Upper lobe of right lung (tissue), 1 donor: ENCODE measurements at places on chromosomes 3 and 15. TPM values are rescaled to one million over a fixed set of nuclear protein-coding genes. Genes with fewer than 3 reads are reported as not detected.

DNA sequence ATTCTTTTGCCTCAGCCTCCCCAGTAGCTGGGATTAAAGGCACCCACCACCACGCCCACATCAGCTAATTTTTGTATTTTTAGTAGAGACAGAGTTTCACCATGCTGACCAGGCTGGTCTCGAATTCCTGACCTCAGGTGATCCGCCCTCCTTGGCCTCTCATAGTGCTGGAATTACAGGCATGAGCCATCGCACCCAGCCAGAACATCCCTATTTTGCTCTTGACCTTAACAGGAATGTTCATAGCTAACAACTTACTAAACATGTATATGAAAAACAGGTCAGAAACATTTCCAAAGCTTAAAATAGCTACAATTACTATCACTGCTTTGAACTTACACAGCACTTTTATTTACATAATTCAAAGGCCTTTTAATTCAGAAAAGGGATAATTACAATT lies 33.7 kb downstream of the UQCC5 start:
- no peaks in the 10 kb centered on the region for H3K27me3 ChIP-seq
- no peak overlapping the region for H3K4me3 ChIP-seq
- no peak for DNase-seq
- peaks cover 35% of the 10 kb centered on the region for H3K36me3 ChIP-seq
- no peak overlapping the region for H3K27ac ChIP-seq

The ATP13A5 gene
- 2.0 TPM for total RNA-seq

- H3K36me3 ChIP-seq = no peaks in the 10 kb centered on the region
- H3K4me1 ChIP-seq = peaks cover 7% of the 10 kb centered on the region
- no peak overlapping the region for H3K27ac ChIP-seq
- no peak overlapping the region for H3K4me3 ChIP-seq
- DNase-seq = no peak
These were observed 364.5 kb upstream of the ICE2 start for GRCh38 chr15:60843482-60843881.

GRCh38 chr15:36024031-36024688 lies 478.2 kb upstream of the DPH6 start:
- no peak overlapping the region for H3K27ac ChIP-seq
- no peak overlapping the region for H3K4me3 ChIP-seq
- no peaks in the 10 kb centered on the region for H3K27me3 ChIP-seq
- no peak for DNase-seq
- no peaks in the 10 kb centered on the region for H3K4me1 ChIP-seq
- no peaks in the 10 kb centered on the region for H3K36me3 ChIP-seq

The PTX3 gene
- 7.2 TPM for total RNA-seq

- no peak overlapping the region for H3K27ac ChIP-seq
- no peaks in the 10 kb centered on the region for H3K27me3 ChIP-seq
- no peak overlapping the region for H3K4me3 ChIP-seq
- H3K36me3 ChIP-seq = no peaks in the 10 kb centered on the region
These were observed 1028.1 kb downstream of the NTRK3 start for GRCh38 chr15:87228460-87228859.

DNA sequence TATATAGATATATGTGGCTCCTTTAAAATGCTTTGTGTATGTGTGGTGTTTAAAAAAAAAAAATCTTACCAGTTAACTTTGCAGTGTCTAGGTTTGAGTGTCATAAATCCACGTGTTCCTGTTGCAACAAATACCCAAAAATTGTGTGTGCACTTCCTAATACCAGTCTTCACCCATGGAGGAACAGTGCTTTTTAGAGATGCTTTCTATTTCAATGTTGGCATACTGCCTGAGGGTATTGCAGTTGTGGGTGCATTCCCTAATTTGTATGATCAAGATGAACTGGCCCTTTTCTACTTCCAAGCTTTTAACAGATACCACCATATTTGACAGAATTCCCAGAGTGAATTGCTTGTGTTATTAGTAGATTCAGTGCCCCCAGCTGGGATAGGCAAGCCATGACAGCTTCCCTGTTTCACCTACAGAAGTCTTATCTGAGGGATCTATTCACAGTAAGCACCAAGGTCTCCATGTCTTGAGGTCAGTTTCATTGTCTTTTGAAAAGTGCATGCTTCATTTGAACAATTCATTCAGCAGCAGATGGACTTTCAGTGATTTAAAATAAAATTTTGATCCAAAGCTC lies 68.9 kb upstream of the GOLGA6B start:
- peaks cover 53% of the 10 kb centered on the region for H3K36me3 ChIP-seq
- no peak overlapping the region for H3K27ac ChIP-seq
- no peaks in the 10 kb centered on the region for H3K4me1 ChIP-seq

The MESD gene
- total RNA-seq = 26.7 TPM

The GLDN gene
- 21.8 TPM for total RNA-seq

The ALPK3 gene
- 21.0 TPM for total RNA-seq

The LRRC2 gene
- 2.9 TPM for total RNA-seq

DNA sequence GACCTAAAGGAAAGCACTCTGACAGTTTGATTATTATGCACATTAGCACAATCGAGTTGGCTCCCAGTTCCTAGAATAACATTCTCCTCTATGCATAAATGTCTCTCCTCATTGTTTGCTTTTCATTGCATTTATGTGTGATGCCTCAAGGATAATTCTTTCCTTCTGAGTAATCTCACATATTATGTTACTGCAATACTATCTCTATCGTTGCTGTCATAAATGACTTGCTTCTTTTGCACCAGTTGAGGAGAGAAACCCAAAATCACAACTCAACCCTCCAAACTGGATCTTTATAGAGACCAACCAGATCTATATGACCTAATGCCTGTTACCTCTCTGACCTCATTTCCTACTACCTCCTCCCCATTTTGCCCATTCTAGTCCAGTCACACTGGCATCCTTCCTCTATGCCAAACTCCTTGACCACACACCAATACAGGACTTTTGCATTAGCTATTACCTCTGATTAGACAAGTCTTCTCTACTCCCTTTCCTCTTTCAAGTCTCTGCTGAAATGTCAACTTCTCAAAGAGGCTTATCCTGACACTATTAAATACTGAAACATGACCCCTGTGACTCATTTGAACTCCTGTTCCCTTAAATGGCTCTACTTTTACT lies 1026.0 kb downstream of the TUSC7 start:
- H3K36me3 ChIP-seq = no peaks in the 10 kb centered on the region
- H3K4me1 ChIP-seq = no peaks in the 10 kb centered on the region
- no peaks in the 10 kb centered on the region for H3K27me3 ChIP-seq
- DNase-seq = no peak
- H3K4me3 ChIP-seq = no peak overlapping the region
- no peak overlapping the region for H3K27ac ChIP-seq

- H3K27me3 ChIP-seq = no peaks in the 10 kb centered on the region
- no peaks in the 10 kb centered on the region for H3K36me3 ChIP-seq
- no peak for DNase-seq
- no peaks in the 10 kb centered on the region for H3K4me1 ChIP-seq
These were observed 90.5 kb upstream of the PLCL2 start for GRCh38 chr3:16794257-16794656.

DNA sequence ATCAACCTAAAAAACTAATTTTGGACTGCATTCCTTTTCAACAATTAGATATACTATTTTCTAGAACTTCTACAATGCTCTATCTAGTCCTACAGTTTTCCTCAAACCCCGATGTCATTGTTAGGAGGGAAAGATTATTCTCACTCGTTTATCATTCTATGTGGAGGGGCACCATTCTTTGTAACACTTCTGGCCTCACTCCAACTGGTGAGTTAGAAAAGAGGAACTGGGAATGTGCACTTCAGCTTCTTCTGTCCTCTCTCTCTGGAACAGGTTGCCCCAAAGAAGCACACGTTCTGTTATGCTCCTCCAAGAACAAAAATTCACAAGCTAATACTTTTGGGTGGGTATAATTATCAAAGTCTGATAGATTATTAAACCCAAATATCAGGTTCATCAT lies 137.9 kb downstream of the UACA start:
- H3K4me1 ChIP-seq = no peaks in the 10 kb centered on the region
- H3K27me3 ChIP-seq = no peaks in the 10 kb centered on the region
- no peak overlapping the region for H3K4me3 ChIP-seq
- no peaks in the 10 kb centered on the region for H3K36me3 ChIP-seq
- no peak for DNase-seq
